ENCODE measurements at places on chromosomes 16 and 17. TPM values are rescaled to one million over a fixed set of nuclear protein-coding genes. Genes with fewer than 3 reads are reported as not detected.

Gene DPH1
- 49.4 TPM for total RNA-seq

Gene TMEM114
- total RNA-seq: not detected

Gene WSCD1
- 14.5 TPM for total RNA-seq

Gene SLC16A13
- total RNA-seq: 6.5 TPM

Gene CDH5
- total RNA-seq: 41.3 TPM

Gene ZNF213
- total RNA-seq: 12.5 TPM

Gene DPEP3
- 0.19 TPM for total RNA-seq

Gene SLC47A1
- 26.0 TPM for total RNA-seq

Gene OSGIN1
- total RNA-seq: 6.3 TPM

Gene KRT33A
- not detected for total RNA-seq

All from kidney (tissue), 22 donors.